EL (cell line): ENCODE measurements at places on chromosomes 1 and 21.

DNA sequence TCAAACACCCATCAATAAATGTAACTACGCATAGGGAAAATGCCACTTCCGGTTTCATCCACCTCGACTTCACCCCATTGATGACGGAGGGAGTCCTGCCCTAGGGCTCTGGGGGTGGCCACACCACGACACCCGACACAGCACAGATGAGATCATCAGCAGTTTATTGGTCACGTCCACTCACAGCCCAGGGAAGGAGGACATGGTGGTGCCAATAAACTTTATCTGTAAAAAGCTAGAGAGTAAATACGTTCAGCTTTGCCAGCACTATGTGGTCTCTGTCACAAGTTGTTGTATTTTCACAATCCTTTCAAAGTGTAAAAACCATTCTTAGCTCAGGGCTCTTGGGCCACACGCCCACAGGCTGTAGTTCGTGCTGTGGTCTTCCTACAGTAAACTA is 16.3 kb downstream of the SETD4 start:
- DNase-seq: no peak

GRCh38 chr1:94980582-94981574 is 54.0 kb upstream of the CNN3 start:
- DNase-seq: peak; percentile 47

GRCh38 chr21:46006547-46007491 is 25.2 kb downstream of the COL6A1 start:
- no peak for DNase-seq

GRCh38 chr1:110209715-110210603 is at the start of gene KCNC4:
TSS of gene KCNC4 (plus strand) at chr1:110210314. CDS start at chr1:110211500, 1,186 bp downstream.
- DNase-seq: peak; percentile 87

- DNase-seq: no peak
Observed at GRCh38 chr1:2352341-2352896, 38.9 kb downstream of the MORN1 start.

GRCh38 chr1:76503736-76504135 is 363.5 kb upstream of the ST6GALNAC5 start:
- DNase-seq: no peak

GRCh38 chr1:93235261-93235660 is 54.7 kb downstream of the CCDC18 start:
- DNase-seq: no peak

GRCh38 chr1:224718470-224719053 is 102.4 kb downstream of the CNIH3 start:
- DNase-seq: no peak
